T-helper 1 cell (primary cell): ENCODE measurements at places on chromosomes 1 and 21.

- DNase-seq = no peak
Measured at GRCh38 chr1:196960854-196961253, 16.5 kb upstream of the CFHR5 start.

- DNase-seq = no peak
Measured at GRCh38 chr1:217620814-217621213, 10.1 kb downstream of the GPATCH2 start.

DNA sequence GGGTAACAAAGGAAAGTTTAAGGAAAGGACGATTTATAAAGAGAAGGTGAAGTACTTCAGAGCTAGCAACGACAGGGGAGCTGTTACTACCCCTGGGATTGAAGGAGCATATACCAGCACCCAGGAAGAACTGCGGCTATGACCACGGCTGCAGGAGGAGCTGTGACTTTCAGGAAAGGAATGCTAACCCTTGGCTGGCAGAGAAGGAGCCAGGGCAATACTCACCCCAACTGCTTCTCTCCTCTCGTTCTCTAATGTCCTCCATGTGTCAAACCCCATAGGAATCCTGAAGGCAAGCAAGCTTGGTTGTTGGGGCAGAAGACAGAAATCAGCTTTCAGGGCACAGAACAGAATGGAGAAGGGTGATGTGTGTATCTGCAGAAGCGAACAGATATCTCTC is 120.5 kb downstream of the TMEM53 start:
- DNase-seq = no peak

DNA sequence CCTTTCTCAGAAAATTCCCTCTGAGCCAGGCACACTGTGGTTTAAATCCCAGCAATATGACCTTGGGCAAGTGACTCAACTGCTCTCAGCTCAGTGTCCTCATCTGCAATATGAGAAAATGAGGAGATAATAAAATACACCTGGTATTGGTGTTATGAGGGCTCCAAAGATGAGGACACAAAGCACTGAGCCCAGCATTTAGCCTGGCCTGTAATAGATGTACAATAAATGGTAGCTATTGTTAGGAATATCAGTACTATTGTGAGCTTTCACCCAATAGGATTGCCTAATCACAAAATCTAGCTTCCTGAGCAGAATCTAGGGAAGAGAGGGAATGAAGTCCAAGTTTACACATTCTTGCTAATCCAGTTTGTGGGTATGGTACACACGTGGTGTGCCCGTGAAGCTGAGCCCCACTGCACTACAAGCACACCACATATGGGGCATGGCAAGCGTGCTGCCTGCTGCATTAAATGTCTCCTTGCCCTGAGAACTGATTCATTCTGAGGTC is 24.3 kb upstream of the SLC30A1 start:
- DNase-seq = no peak

DNA sequence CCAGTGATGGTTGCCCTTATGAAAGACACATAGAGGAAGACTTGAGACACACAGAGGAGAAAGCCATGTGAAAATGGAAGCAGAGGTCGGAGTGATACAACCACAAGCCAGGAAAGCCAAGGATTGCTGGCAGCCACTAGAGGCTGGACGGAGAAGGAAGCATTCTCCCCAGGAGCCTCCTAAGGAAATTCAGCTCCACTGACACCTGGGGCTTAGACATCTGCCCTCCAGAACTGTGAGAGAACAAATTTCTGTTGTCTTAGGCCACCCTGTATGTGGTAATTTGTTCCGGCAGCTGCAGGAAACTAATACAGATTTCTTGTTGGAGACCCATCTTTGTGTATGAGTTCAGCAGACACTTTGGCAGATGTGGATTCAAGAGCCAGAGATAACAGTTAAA is 126.9 kb upstream of the ATP1A1 start:
- no peak for DNase-seq
